Heart right ventricle (tissue), 16 donors: ENCODE measurements at places on chromosomes 1 and 21. TPM values are rescaled to one million over a fixed set of nuclear protein-coding genes. Genes with fewer than 3 reads are reported as not detected.

DNA sequence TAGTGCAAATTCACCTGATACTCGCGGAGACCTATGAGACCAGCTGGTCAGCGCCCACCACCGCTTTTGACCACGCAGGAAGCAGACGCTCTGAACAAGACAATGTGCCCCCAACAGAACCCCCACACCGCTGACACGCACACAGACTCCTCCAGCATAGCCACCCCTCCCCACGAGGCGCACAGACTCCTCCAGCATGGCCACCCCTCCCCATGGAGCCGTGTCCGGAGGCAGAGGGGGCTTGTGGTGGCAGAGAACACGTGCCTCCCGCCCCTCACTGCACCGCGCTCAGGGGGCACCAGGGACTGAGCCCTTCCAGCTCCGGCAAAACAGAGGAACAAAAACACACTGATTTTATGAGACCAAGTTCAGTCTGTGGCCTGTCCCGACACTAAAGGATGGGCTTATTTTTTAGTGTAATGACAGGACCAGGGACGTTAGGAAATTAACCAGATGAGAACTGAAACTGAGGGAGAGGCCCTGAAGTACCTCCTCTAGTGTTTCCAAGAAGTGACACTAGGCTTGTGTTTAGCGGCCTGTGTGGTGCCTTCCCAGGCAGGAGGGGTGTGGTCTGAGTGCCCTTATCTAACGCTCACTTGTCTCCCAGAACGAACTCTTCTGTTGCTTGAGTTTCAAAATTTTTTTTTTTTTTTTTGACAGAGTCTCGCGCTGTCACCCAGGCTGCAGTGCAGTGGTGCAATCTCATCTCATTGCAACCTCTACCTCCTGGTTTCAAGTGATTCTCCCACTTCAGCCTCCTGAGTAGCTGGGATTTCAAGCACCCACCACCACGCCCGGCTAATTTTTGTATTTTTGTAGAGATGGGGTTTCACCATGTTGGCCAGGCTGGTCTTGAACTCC, 10.0 kb upstream of the AGPAT3 start:
- DNase-seq: no peak

- peak; percentile 92 for DNase-seq
These were observed at the start of gene CAMSAP2 for GRCh38 chr1:200738327-200738948. CAMSAP2 (plus strand) TSS chr1:200738893; CDS start chr1:200739828, 935 bp downstream.

- DNase-seq: no peak
These were observed 57.4 kb downstream of the GALNT2 start for GRCh38 chr1:230124186-230125128.

DNA sequence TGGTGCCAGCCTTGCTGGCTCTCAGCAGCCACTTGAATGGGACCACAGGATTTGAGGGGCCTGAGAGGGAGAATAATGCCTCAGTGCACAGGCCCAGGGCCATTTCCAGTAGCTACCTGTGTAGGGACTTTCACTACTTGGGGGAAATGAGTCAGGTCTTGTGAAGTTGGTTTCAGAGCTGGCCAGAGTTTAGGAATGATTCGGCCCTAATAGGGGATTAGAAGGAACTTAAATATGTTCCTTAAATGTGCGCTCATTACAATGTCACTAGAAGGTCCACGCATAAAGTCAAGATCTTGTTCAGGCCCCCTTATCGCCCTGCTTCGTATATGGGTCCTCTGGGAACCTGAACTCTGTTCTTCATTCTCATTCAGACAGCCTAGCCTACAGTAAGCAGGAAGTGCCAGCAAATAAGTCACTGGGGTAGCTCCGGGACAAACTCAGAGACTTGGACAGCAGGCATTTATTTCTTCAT, 5.6 kb upstream of the AKR1A1 start:
- DNase-seq: no peak

- peak; percentile 89 for DNase-seq
These were observed 121.2 kb downstream of the SLC45A1 start for GRCh38 chr1:8439015-8439702.

DNA sequence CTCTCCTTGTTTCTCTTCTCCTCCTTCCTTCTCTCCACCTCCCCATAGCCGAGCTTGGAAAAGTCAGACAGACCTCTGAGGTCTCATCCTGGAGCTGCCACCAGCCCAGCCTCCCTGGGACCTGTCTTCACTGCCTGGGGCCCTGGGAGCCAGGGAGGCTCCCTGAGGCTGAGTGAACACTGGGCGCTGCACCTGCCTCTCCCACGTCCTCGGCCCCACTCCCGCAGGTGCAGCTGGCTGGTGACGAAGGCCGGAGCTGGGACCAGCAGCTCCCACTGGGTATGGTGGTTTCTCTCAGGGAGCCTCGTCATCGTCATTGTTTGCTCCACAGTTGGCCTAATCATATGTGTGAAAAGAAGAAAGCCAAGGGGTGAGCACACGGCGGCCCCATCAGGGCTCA, 5.3 kb downstream of the TNFRSF14 start:
- no peak for DNase-seq

GRCh38 chr1:153567621-153568366, 2.1 kb upstream of the S100A2 start:
- no peak for DNase-seq

- no peak for DNase-seq
These were observed 26.2 kb upstream of the PRKACB start for GRCh38 chr1:84117868-84118267.

- DNase-seq: no peak
These were observed 25.5 kb upstream of the ITPKB start for GRCh38 chr1:226764533-226764932.

DNA sequence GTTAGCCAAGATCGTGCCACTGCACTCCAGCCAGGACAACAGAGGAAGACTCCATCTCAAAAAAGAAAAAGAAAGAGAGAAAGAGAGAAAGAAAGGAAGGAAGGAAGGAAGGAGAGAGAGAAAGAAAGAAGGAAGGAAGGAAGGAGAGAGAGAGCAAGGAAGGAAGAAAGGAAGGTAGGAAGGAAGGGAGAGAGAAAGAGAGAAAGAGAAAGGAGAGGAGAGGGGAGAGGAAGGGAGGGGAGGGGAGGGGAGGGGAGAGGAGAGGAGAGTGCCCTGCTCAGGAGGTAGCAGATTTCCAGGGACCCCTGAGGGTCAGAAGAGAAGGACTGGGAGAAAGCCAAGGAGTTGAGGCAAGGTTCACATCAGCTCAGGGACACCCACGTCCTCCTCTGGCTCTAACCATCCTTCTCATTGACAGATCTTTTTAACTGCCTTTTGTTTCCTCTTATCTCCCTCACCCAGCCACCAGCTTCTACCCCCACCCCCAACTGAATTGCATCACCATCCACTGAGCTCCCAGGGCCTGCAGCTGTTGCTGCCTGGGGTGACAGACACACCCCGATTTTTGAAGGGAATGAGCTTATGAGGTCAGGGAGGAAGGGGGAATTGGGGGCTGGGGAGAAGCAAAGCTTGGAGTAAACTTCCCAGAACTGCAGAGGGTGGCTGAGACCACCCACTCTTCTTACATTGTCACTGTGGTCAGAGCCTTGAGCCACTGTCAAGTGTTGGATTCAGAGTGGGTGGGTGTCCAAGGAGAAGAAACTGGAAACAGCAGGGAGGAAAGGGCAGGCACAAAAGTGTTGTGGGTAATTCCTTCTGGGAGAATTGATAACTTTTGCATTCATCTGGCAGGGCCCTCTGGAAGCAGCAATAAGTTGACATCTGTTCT, 91.6 kb downstream of the GLUL start:
- peak; percentile 48 for DNase-seq

- no peak for DNase-seq
These were observed 42.2 kb downstream of the BTF3L4 start for GRCh38 chr1:52098139-52098871.

- DNase-seq: no peak
These were observed 6.3 kb downstream of the BACH1 start for GRCh38 chr21:29305068-29305467.

DNA sequence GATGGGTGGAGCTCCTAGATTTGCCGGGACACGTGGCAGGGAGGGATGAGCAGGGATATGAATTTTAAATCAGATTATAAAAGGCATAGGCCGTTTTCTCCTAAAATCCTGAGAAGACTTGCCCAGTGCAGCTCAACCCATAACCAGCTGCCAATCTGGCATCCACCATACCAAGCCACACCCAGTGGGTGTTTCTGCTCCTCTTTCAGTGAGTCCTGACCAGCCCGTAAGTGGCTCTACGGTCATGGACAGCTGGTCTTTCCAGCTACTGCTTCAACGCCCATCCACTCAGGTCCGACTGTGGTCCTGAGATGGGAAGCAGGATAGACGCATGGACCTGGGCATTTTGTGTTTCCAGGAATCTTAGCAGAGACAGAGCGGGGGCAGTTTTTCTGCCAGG, 107.2 kb downstream of the LAMC2 start:
- no peak for DNase-seq

The CRNN gene
- total RNA-seq: not detected

The SLC25A44 gene
- total RNA-seq: 24.2 TPM

The ANXA9 gene
- total RNA-seq: not detected

The UBE2U gene
- 2.3 TPM for total RNA-seq

The KCNJ15 gene
- 0.44 TPM for total RNA-seq
